ENCODE measurements at places on chromosomes 2 and 18. TPM values are rescaled to one million over a fixed set of nuclear protein-coding genes. Genes with fewer than 3 reads are reported as not detected.

DNA sequence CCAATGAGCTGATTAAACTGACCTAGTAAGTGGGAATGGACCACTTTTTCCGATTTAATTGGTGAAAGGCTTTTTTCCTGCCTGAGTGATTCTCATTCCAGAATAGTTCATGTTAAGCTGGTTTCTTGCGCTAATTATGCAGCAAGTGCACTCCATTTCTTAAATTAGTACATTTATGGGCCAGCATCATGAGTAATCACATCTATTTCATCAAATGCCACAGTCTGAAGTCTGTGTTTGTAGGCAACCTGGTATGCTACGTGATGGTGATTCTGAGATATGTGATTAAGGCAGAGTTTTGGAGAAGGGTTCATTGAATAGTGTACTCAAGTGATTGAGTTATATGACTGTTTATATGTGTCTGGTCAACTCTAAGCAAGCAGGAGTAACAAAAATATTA, 128.0 kb upstream of the BOD1L2 start:
- no peak for DNase-seq

- DNase-seq, result no peak
Measured at GRCh38 chr18:63586966-63587365, at the start of gene SERPINB13. Gene SERPINB13, plus strand, starts transcription at chr18:63587343. Its CDS starts 1,325 bp downstream, at chr18:63588668.

DNA sequence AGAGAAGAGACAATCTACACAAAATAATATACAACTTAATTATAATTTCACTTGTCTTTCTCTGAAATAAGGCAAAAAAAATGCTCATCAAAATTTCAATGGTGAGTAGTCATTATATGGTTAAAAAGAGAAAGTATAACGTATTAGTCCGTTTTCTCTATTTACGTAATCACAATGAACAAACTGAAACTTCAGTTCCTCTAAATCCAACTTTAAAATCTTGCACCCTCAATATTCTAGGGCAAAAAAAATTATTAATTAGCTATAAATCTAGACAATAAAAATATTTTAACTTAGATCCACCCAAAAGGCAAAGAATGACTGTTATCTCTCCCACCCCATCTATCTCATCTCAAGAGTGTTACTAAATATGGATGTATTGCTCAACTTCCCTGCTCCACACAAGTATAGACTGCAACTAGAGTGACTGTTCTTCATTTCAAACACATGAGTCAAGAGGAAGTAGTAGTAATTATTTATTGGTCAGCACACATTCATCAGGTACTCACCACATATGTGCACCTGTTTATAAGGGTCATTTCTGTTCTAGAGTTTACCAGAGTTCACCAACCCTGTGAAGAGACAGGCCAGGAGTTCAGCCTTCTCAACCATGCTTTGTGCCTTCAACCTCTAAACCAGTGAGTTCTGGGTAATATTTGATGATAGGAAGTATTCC, 36.4 kb downstream of the STK39 start:
- no peak for DNase-seq

- no peak for DNase-seq
Measured at GRCh38 chr2:52335727-52336126, 1303.8 kb upstream of the NRXN1 start.

GRCh38 chr18:37393221-37393827, 172.3 kb downstream of the CELF4 start:
- DNase-seq, result no peak

- no peak for DNase-seq
Measured at GRCh38 chr2:234978466-234979203, 26.8 kb downstream of the SH3BP4 start.

- DNase-seq, result no peak
Measured at GRCh38 chr2:190023860-190024259, 38.7 kb downstream of the MSTN start.

DNA sequence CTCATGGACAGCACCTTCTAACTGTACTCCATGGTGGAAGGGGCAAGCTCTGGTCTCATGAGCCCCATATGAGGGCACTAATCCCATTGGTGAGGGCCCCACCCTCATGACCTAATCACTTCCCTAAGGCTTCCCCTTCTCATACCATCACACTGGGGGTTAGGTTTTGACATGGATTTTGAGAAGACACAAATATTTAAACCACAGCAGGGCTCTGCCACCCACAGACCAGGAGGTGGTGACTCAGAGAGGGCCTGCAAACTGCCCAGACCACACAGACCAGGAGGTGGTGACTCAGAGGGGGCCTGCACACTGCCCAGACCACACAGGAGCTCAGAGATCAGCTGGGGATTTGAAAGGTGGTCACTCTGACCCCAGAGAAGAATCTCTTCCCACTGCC, 222.0 kb downstream of the KLHL29 start:
- no peak for DNase-seq

GRCh38 chr2:157413326-157414035, 30.4 kb downstream of the CYTIP start:
- DNase-seq, result no peak

- no peak for DNase-seq
Measured at GRCh38 chr18:6994771-6995430, 122.7 kb downstream of the LAMA1 start.

- DNase-seq, result no peak
Measured at GRCh38 chr2:30662268-30663131, 144.7 kb downstream of the CAPN13 start.

- no peak for DNase-seq
Measured at GRCh38 chr2:69639266-69639665, 4.3 kb downstream of the AAK1 start.

GRCh38 chr2:3265981-3266924, 111.4 kb downstream of the EIPR1 start:
- peak; percentile 79 for DNase-seq

DNA sequence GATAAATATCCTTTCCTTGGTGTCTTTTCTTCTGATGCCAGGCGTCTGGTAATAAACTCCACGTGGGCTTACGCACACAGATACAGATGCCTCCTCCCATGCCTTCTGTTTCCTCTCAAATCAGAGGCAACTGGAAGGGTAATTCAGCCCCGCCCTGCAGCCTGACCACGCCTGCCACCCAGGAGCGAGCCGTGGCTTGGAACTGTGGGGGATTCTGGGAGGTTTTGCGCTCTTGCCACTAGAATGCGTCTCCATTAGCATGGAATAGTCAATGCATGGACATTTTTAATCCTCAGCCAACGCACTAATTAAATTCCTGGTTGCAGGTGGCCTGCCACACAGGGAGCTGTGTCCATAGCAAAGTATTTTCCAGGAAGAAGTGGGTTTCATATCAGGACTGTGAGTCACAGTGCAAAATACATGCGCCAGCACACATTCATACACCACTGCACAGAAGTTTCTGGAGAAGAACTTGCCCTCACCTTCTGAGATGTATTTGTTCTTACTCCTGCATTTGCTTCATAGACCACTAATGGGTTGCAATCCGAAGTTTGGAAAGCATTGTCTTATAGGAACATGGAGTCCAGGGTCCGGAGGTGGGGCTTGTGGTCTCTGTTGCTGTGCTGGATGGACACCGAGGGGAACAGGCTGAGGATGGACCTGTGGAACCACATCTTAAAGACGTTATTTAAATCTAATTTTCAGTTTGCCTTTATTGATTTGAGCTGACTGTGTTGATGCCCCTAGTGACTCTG, 151.4 kb downstream of the LDLRAD4 start:
- DNase-seq, result no peak

- DNase-seq, result no peak
Measured at GRCh38 chr2:11703700-11704099, 33.7 kb upstream of the NTSR2 start.

DNA sequence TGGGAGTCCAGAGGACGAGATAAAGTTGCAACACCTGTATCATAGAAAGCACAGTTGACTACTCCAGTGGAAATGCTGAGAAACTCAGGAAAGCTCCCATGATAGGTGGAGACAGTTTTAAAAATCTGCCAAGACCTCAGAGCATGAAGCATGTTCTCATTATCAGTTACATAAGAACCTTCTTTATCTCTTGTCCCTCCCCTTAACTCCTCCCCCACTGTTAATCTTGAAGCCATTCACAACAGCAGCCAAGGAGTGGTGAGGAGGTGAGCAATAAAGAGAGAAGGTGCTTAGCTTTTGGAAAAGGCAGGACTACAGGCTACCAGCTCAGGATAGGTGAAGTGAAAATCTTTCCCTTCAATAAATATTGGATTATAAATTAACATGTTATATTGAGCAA, 657.9 kb downstream of the NYAP2 start:
- no peak for DNase-seq

DNA sequence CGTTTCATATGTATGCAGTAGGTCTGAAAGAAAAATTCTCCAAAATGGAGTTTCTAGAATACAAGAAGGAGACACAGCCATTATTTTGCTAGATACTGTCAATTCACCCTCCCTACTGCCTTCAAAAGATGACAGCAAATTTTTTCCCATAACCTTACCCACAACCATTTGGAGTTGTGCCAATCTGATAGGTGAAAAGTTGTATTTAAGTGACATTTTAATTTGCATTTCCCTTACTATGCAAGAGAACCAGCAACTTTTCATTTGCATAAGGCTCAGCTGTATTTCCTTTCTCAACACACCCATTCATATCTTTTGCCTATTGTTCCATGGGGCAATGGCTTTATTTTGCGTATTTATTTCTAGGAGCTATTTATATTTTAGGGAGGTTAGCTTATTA, 31.4 kb upstream of the IL18RAP start:
- no peak for DNase-seq

- no peak for DNase-seq
Measured at GRCh38 chr18:79598633-79599175, 80.9 kb upstream of the CTDP1 start.

- no peak for DNase-seq
Measured at GRCh38 chr18:26121476-26121875, 12.2 kb upstream of the PSMA8 start.

GRCh38 chr2:23772684-23773083, 154.2 kb downstream of the ATAD2B start:
- DNase-seq, result no peak

- no peak for DNase-seq
Measured at GRCh38 chr2:23457990-23458682, 73.2 kb downstream of the KLHL29 start.

DNA sequence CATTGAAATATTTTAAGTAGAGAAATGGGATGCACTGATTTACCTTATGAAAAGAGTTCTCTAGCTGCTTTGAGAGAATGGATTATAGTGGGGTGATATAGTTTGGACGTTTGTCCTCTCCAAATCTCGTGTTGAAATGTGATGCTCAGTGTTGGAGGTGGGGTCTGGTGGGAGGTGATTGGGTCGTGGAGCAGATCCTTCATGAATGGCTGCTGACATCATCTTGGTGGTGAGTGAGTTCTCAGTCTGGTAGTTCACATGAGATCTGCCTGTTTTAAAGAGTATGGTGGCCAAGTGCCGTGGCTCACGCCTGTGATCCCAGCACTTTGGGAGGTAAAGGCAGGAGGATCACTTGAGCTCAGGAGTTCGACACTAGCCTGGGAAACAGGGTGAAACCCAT, 58.7 kb upstream of the SH3RF3 start:
- DNase-seq, result no peak

- DNase-seq, result no peak
Measured at GRCh38 chr2:36486521-36487044, 111.4 kb downstream of the FEZ2 start.

GRCh38 chr2:159571540-159572260, 44.6 kb downstream of the BAZ2B start:
- no peak for DNase-seq

GRCh38 chr2:175627405-175627804, 374.7 kb downstream of the LNPK start:
- no peak for DNase-seq

DNA sequence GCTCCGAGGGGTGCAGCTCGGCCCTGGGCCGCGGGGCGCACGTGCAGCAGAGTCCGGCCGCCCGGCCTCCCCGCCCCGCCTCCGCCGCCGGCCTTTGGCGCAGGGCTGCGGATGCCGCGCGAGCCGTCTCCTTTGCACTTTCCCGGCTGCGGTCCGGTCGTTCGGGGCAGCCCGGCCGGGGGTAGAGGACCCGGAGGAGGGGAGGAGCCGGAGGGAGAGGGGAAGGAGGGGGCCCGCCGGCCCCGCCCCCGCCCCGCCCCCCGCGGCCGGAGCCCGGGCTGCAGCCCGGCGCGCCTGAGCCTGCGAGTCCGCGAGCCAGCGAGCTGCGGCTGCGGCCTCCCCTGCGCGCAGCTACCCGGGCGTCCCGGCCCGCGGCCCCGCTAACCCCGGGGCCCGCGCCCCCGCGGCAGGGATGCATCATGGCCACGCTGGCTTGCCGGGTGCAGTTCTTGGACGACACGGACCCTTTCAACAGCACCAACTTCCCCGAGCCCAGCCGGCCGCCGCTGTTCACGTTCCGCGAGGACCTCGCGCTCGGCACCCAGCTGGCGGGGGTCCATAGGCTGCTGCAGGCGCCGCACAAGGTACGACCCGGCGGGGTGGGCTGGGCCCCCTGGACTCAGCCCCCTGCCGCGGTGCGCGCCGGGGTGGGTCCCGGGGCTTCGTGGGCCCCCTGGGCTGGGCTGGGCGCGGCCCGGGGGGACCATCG, at the start of gene FHOD3:
FHOD3 (plus strand) TSS at position 297 of the 709 bp plus-strand sequence; CDS start at position 420, 123 bp downstream.
- peak; percentile 42 for DNase-seq

DNA sequence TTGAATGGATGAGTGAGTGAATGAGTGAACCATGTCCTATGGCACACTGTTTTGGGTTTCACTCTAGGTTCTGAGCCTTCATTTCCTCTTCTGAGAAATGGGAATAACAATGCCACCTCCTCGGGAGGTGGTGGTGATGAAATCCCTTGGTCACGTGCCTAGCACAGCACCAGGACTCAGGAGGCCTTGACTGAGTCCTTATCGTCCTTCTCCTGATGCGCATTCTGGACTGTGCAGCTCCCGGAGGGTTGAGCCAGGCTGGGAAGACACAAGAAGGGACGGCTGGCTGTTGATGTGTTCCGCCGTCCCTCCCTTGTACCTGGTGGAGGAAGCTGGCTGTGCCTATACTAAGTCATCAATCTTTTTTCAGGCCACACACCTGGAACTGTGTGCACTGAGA, 437.3 kb downstream of the ZNF521 start:
- DNase-seq, result no peak

GRCh38 chr2:233850745-233851144, 3.6 kb downstream of the HJURP start:
- DNase-seq, result no peak

GRCh38 chr2:157470321-157470720, 26.4 kb upstream of the CYTIP start:
- DNase-seq, result no peak

DNA sequence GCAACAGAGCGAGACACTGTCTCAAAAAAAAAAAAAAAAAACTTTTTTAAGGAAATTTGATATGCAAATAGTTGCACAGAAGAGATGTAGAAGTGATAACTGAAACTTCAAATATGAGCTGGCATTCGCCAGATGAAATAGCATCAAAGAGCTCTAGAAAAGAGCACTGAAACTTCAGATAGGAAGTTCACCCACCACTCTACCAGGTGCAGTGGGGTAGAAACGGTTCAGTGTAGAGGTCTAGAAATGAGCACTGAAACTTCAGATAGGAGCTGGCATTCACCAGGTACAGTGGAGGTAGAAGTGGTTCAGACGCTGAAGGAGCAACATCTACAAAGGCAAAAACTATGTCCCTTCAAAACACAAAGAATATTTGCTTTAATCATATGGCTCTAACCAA, 9.0 kb upstream of the ONECUT2 start:
- DNase-seq, result no peak

- peak; percentile 89 for DNase-seq
Measured at GRCh38 chr2:238100821-238101771, 956 bp downstream of the ESPNL start.

IRS1 gene
- total RNA-seq, result 16.9 TPM

TLX2 gene
- 6.6 TPM for total RNA-seq

EMILIN1 gene
- total RNA-seq, result 100 TPM

REG3A gene
- not detected for total RNA-seq

CYP27A1 gene
- total RNA-seq, result 30.0 TPM

TMEM37 gene
- 3.2 TPM for total RNA-seq

MC2R gene
- total RNA-seq, result not detected

ZNF2 gene
- 4.2 TPM for total RNA-seq

SERPINB10 gene
- 0.98 TPM for total RNA-seq

SULT1C4 gene
- 8.8 TPM for total RNA-seq

TMEM198 gene
- total RNA-seq, result 1.5 TPM

ADCY3 gene
- 90.6 TPM for total RNA-seq
